ENCODE measurements at places on chromosomes 7 and 10.
A peak's percentile ranks its signal among the peaks of the same experiment; 100 is the strongest.

DNA sequence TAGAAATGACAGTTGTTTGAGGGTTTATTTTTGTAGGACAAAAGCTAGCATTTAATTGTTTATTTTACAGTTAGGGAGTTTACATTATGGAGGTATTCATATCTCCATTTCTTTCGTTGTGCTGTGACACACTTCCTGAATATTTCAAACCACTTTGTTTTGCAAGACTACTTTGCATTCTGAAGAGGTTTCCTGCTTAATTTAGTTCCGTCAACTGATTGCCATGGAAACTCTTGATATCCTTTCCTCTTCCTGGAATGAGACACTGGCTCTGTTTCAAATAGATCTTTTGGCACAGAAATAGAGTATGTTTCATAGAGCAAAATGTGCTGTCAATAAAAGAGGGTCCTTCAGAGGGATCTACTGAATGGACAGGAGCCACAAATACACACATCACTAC is 159.5 kb upstream of the AGR3 start:
- H3K4me1 ChIP-seq: peaks cover 14% of the 10 kb centered on the region
- H3K27me3 ChIP-seq: no peaks in the 10 kb centered on the region
- peak overlapping the region; percentile 27 for H3K4me3 ChIP-seq

DNA sequence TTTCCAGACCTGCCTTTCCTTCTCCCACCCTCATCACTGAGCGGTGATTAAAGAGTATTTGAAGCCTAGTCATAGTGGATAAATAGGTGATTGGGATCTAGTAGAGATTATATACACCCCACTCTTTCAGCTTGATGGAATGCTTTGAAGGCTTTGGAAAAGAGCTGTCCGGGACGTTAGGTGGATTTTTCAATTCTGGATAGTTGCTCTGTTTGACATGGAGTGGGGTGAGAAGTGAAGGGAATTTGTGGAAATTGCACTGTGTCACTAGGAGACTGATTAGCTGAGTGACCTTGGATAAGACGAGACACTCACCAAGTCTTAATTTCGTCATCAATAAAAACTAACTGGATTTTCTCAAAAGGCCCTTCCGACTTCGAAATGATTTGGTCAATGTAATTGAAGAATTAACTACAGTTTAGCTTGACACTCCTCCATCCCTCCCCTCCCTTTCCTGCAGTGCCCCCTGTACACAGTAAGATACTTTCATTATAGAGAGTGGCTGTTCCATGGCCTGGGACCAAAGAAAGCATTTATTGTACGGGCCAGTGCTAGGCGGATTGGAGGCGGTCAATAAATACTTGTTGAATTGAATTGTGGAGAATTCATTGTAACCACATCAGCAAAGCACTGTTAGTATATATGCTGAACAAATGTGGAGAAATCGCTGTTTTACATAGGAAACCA is 962 bp downstream of the ZKSCAN1 start:
- peak overlapping the region; percentile 98 for H3K4me3 ChIP-seq
- H3K36me3 ChIP-seq: peaks cover 8% of the 10 kb centered on the region
- no peaks in the 10 kb centered on the region for H3K27me3 ChIP-seq

- no peaks in the 10 kb centered on the region for H3K27me3 ChIP-seq
- H3K4me3 ChIP-seq: no peak overlapping the region
- DNase-seq: no peak
These were observed 49.1 kb upstream of the CDC14C start for GRCh38 chr7:48875045-48875916.

DNA sequence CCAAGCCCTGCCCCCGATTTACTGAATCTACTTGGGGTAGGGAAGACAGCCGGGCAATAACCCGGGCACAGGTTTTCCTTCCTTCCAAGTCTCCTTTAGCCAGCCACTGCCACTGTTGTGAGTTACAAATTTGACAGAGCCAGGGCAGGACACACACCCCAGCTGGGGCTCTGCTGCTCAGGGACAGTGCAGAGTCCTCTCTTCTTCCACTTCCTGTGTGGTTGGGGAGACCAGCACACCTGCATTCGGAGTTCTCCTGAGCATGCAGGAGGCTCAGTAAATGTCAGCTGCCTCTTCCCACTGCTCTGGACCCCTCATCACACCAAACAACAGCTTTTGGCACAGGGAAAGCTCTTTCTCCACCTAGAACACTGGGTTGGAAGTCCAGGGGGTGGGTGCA is 21.3 kb downstream of the CHST15 start:
- no peak for DNase-seq
- no peak overlapping the region for H3K4me3 ChIP-seq
- H3K4me1 ChIP-seq: no peaks in the 10 kb centered on the region
- H3K27ac ChIP-seq: no peak overlapping the region

DNA sequence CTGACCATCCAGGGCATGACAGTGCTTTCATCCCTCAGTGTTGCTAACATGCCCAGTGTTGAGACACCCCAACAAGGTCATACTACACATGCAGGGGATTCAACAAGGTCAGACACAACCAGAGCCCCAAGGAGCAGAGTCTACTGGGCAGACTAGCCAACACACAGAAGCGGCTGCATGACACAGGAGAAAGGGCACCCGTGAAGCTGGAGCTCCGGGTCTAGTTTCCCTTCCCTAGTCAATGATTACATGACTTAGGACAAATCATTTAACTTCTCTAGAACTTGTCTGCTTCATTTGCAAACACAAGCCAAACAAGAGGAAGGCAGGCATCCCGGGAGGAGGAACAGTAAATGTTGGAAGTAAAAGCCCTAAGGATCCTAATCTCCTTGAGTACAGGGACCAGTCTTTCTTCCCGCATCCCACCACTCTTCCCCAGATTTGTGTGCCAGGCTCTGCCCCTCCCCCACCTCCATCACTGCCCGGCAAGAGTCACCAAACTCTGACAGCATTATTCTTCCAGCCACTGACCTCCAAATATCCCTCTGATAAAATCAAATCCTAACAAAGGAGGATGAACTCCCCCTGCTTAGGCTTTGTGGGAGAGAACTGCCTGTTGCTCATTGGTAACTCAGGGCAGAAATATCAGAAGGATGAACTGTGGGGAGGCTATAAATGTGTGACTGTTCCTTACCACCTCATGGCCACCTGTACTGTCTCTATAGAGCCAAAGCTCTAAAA is 104.3 kb downstream of the KCNMA1 start:
- no peak overlapping the region for H3K27ac ChIP-seq
- no peaks in the 10 kb centered on the region for H3K27me3 ChIP-seq
- H3K4me1 ChIP-seq: no peaks in the 10 kb centered on the region
- DNase-seq: no peak
- H3K36me3 ChIP-seq: no peaks in the 10 kb centered on the region

DNA sequence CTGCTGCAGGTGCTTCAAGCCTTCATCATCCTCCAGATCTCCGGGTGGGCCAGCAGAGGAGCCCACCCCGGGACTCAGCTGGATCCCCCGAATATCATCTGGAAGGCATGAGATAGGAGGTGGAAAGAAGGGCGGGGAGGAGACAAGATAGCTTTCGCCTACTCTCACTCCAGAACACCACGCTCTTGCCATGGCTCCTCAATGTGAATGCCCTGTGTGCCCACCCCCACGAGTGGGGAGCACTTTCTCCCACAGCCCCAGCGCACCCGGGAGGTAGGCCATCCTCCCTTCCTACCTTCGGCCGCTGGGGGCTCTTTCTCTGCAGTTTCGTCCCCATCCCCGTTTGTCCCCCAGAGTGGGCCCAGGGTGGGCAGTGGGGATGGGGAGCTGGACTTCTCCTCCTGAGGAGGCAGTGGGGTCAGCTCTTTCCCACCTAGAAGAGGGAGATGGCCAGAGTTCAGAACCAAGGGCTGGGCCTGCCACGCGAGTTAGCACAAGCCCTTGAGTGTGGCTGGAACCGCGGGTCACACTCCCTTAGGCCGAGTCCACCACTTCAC is 8.9 kb downstream of the GIGYF1 start:
- no peak overlapping the region for H3K27ac ChIP-seq
- no peaks in the 10 kb centered on the region for H3K27me3 ChIP-seq
- no peak overlapping the region for H3K4me3 ChIP-seq
- peaks cover 53% of the 10 kb centered on the region for H3K36me3 ChIP-seq
- no peak for DNase-seq
- H3K4me1 ChIP-seq: peaks cover 22% of the 10 kb centered on the region

DNA sequence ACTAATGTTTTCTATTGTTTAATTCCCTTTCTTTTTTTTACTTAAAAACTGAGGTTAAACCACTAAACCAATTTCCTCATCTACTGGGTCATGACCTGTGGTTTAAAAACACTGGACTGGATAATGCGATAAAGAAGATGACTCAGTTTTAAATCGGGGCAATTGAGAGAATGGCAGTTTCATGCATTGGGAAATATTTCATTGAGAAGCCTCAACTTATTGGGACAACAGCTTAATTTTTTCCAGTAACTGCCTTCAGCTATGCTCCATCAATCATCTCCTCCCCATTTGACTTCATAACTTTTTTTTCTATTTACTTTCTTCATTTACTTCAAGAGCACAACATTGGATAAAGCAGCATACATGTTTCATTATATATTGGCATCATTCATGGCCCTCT is 61.8 kb upstream of the MET start:
- H3K36me3 ChIP-seq: no peaks in the 10 kb centered on the region
- H3K27ac ChIP-seq: no peak overlapping the region
- peaks cover 2% of the 10 kb centered on the region for H3K27me3 ChIP-seq
- H3K4me3 ChIP-seq: no peak overlapping the region
- H3K4me1 ChIP-seq: no peaks in the 10 kb centered on the region
- DNase-seq: no peak

DNA sequence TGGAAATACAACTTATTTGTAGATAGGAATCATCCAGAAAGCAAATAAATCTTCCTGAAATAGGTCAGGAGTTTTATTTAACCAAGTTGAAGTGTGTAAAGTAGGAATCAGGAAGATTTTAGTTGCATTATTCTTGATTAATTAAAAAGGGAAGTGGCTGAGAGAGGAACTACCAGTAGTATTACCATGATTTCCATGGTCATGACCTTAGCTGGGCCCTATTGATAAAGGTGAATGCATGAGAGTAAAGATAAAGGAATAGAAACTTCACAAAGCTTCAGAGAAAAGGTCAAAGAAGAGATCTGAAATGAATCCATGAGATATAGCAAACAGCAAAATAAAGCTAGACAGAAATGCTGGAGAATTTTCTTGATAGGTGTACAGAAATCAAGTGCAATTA is 46.2 kb upstream of the DLX6 start:
- H3K4me3 ChIP-seq: no peak overlapping the region
- no peaks in the 10 kb centered on the region for H3K36me3 ChIP-seq
- H3K27me3 ChIP-seq: peaks cover 2% of the 10 kb centered on the region
- no peaks in the 10 kb centered on the region for H3K4me1 ChIP-seq

GRCh38 chr10:89591796-89592271 is 53.2 kb downstream of the PANK1 start:
- no peak overlapping the region for H3K4me3 ChIP-seq
- no peaks in the 10 kb centered on the region for H3K36me3 ChIP-seq
- H3K27ac ChIP-seq: no peak overlapping the region
- H3K27me3 ChIP-seq: no peaks in the 10 kb centered on the region
- DNase-seq: no peak
- no peaks in the 10 kb centered on the region for H3K4me1 ChIP-seq

DNA sequence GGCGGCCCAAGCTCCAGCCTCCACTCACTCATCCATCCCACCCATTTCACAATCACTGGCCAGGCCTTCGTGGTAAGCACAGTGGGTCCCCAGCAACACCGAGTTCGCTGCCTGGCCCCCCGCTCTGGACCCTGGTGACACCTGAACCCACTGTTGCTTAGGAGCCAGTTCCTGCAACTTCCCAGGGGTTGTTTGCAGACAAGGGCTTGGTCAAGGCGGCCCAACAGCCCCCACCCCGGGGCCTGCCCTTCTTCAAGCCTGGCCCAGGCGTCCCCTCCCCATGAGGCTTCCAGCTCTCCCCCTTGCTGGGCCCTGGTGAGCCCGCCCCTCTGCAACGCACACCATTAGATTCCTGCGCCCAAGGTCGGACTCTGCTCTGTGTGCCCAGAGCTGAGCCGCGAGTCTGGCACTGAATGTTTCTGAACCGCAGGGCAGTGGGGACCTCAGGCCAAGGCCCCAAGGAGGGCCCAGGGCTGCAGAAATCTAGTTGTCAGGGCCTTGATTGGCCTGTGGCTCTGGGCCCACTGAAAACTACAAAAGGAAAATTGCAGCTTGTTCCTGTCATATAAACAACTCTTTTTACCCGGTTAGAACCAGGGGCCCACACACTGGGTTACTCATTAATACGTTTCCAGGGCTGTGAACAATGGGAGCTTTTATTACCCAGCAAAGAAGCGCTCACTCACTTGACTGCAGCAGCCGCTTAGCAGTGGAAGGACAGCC is 2.1 kb upstream of the COX19 start:
- no peak overlapping the region for H3K27ac ChIP-seq
- H3K4me3 ChIP-seq: no peak overlapping the region
- DNase-seq: no peak
- H3K4me1 ChIP-seq: peaks cover 28% of the 10 kb centered on the region
- H3K27me3 ChIP-seq: no peaks in the 10 kb centered on the region

- no peaks in the 10 kb centered on the region for H3K36me3 ChIP-seq
- peaks cover 2% of the 10 kb centered on the region for H3K27me3 ChIP-seq
- no peak overlapping the region for H3K4me3 ChIP-seq
- no peak overlapping the region for H3K27ac ChIP-seq
These were observed 66.7 kb upstream of the IL6 start for GRCh38 chr7:22660293-22660692.

DNA sequence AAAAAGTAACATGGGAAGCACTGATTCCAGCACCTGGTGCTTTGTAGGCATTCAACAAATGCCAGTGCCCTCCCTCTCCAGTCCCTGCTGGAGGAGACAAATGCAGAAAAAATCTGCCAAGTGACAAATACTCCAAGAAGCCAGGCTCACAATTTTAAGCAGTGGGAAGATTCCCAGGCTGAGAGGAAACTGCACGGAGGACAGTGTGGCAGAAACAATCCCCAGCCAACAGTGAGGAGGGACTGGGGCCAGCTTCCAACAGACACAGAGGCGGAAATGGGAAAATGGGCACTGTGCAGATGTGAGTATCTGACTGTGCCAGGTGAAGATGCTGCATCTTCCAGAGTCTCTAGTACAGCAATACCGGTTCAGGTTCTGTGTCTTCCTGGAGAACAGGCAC is 106.3 kb downstream of the SLIT1 start:
- no peak overlapping the region for H3K4me3 ChIP-seq
- DNase-seq: no peak
- H3K4me1 ChIP-seq: no peaks in the 10 kb centered on the region
- H3K27ac ChIP-seq: no peak overlapping the region
- no peaks in the 10 kb centered on the region for H3K36me3 ChIP-seq
- peaks cover 8% of the 10 kb centered on the region for H3K27me3 ChIP-seq

DNA sequence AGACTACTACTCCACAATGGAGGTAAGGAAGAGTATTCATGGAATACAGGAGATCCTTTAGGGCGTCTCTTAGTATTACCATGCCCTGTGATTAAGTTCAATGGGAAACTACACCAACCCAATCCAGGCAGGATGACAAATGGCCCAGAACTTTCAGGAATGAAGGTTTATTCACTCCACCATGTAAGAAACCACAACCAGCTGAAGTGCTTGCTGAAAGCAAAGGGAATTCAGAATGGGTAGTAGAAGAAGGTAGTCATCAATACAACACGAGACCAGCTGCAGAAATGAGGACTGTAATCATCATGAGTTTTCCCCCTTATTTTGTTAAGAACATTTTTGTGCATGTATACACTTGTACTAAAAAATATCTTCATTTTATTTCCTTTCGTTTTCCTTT is 76.6 kb downstream of the GPR37 start:
- no peaks in the 10 kb centered on the region for H3K36me3 ChIP-seq
- H3K4me1 ChIP-seq: no peaks in the 10 kb centered on the region
- no peak for DNase-seq
- H3K27ac ChIP-seq: no peak overlapping the region

GRCh38 chr7:90828601-90829000 is 232.5 kb downstream of the CDK14 start:
- no peaks in the 10 kb centered on the region for H3K36me3 ChIP-seq
- DNase-seq: no peak
- H3K27me3 ChIP-seq: no peaks in the 10 kb centered on the region
